ENCODE measurements at places on chromosomes 5 and 9.

GRCh38 chr5:60183881-60184280 is 290.4 kb upstream of the PDE4D start:
- no peak for DNase-seq

DNA sequence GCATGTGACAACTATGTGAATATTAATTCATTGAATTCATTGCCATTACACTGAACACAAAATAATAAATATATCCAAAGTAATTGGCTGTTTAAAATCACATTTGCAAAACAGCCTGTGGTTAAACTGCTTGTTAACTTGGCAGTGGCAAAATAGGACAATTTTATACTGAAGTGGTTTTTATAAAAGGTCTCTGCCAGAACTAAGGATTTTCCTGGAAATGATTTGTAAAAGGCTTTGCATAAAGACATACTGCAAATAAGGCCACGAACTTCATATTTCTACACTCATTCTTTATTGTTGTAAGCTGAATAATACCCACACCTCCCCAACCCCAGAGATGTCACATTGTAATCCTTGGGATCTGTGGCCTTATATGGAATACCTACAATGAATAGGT is 370.3 kb upstream of the RGMB start:
- DNase-seq, result no peak

DNA sequence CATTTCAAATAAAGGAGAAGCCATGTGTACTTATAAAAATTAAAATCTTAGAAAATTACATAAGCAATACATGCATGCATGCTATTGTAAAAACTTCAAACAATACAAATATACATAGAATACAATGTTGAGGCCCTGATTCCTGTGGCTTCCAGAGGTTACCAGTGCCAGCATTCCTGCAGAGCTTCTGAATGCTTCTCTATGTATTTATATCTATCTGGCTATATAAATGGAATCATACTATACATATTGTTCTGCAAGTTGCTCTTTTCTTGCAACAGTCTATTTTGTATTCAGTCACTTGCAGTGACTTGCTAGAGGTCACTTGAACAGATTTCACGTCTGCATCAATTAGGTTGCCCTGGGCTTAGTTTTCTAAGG is 3.2 kb upstream of the IL12B start:
- no peak for DNase-seq

DNA sequence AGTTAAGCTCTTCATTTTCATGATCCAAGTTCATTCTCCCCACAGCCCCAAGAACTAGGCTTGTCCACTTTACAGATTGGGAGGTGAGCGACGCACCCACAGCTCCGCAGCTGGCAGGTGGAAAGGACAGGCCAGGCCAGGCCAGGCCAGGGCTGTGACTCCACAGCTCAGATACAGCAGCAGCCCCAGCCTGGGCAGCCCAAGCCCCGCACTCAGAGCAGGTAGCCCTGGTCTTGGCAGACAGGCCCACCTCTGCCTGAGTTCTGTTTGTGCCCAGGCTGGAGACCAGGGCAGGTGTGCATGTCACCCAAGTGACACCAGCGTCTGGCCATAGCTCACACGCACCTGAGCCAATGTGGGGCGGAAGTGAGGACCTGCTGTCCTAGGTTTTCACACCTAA is 124.7 kb downstream of the WNK2 start:
- no peak for DNase-seq

GRCh38 chr5:123873846-123874245 is 361.9 kb downstream of the CSNK1G3 start:
- DNase-seq, result no peak

Measured in NCI-H748 treated with DMSO at 0.1 percent for 48 hours (cell line).